Endodermal cell (in vitro differentiated cells): ENCODE measurements at places on chromosomes 13 and 19. TPM values are rescaled to one million over a fixed set of nuclear protein-coding genes. Genes with fewer than 3 reads are reported as not detected.
A peak's percentile ranks its signal among the peaks of the same experiment; 100 is the strongest.

- H3K4me3 ChIP-seq, result no peak overlapping the region
- DNase-seq, result no peak
Measured at GRCh38 chr13:23584275-23584674, 14.1 kb downstream of the TNFRSF19 start.

DNA sequence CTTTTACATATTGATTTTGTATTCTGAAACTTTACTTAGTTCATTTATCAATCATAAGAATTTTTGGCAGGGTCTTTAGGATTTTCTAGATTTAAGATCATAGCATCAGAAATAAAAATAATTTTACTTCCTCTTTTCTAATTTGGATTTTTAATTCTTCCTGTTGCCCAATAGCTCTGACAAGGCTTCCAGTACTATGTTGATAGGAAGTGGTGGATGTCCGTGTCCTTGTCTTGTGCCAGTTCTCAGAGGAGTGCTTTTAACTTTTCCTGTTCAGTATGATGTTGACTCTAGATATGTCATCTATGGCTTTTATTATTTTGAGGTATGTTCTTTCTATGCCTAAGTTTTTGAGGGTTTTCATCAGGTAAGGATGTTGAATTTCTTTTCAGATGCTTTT is 7.7 kb upstream of the KIR2DL4 start:
- no peak overlapping the region for H3K27ac ChIP-seq
- H3K36me3 ChIP-seq, result no peaks in the 10 kb centered on the region
- H3K27me3 ChIP-seq, result no peaks in the 10 kb centered on the region

STAP2 gene
- total RNA-seq, result 13.3 and 15.7 TPM in 2 replicates

DNA sequence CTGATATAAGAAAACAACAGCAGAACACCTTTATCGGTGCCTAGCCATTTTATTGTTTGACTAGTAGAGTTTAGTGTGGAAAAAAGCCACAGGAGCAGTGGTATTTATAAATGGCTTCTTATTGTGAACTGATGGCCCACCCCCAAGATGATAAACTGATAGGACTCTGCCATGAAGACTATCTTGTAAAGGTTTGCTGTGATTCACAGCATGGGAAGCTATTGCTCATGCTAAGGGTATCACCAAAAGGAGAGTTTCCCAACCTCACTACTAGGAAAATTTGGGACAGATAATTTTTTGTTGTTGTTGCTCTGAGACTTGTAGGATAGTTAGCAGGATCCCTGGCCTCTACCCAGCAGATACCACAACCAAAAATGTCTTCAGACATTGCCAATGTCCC is 12.0 kb upstream of the SLC7A1 start:
- no peak overlapping the region for H3K4me3 ChIP-seq
- peaks cover 10% of the 10 kb centered on the region for H3K4me1 ChIP-seq
- no peak for DNase-seq
- no peaks in the 10 kb centered on the region for H3K36me3 ChIP-seq
- no peak overlapping the region for H3K27ac ChIP-seq

- DNase-seq, result no peak
- no peak overlapping the region for H3K4me3 ChIP-seq
- no peaks in the 10 kb centered on the region for H3K36me3 ChIP-seq
- no peak overlapping the region for H3K27ac ChIP-seq
- no peaks in the 10 kb centered on the region for H3K27me3 ChIP-seq
Measured at GRCh38 chr13:98984983-98985382, 7.1 kb upstream of the DOCK9 start.

MYO16 gene
- total RNA-seq, result 0.36 and 0.70 TPM in 2 replicates

MBD3L5 gene
- not detected in 2 replicates for total RNA-seq

PSG11 gene
- not detected in 2 replicates for total RNA-seq

DNA sequence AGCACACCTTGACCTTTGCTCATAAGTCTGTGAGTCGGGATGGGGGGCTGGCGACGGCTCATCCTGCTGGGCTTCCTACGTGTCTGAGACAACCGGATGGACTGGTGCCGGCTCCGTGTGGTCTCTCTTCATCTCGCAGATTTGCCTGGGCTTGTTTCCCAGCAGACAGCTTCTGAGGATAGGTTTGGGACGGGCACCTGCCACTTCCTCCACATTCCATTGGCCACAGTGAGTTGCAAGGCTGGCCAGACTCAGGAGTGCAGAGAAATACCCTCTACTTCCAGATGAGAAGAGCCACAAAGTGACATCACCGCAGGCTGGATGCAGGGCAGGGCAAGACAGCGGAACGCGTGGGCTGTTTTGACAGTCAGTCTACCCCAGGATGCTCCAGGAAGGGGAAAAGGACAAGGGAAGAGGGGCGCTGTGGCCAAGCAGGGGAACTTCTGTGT is 48.1 kb downstream of the IRS2 start:
- DNase-seq, result peak; percentile 38
- no peaks in the 10 kb centered on the region for H3K4me1 ChIP-seq
- no peak overlapping the region for H3K4me3 ChIP-seq
- no peaks in the 10 kb centered on the region for H3K36me3 ChIP-seq

DNA sequence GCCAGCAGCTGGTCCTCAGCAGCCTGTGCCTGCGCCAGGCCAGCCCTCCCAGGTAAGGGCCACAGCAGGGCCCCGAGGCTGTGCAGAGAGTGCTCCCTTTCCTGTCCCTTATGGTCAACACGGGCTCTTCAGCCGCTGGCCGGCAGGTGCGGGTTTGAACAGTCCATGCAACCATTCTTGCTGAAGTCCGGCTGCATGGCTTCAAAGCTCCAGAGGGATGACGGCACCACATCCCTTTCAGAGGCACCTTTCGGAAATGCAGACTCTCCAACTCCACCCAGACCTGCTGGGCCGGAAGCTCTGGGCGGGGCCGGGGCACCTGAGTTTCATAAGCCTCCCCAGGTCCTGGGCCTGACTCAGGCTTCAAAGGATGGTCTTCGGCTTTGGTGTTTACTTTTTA is 81.3 kb downstream of the SPACA7 start:
- no peak overlapping the region for H3K4me3 ChIP-seq

GRCh38 chr19:21947775-21948174 is 63.0 kb downstream of the ZNF208 start:
- DNase-seq, result no peak
- H3K27ac ChIP-seq, result no peak overlapping the region
- no peaks in the 10 kb centered on the region for H3K36me3 ChIP-seq
- no peaks in the 10 kb centered on the region for H3K27me3 ChIP-seq
- H3K4me1 ChIP-seq, result no peaks in the 10 kb centered on the region

DNA sequence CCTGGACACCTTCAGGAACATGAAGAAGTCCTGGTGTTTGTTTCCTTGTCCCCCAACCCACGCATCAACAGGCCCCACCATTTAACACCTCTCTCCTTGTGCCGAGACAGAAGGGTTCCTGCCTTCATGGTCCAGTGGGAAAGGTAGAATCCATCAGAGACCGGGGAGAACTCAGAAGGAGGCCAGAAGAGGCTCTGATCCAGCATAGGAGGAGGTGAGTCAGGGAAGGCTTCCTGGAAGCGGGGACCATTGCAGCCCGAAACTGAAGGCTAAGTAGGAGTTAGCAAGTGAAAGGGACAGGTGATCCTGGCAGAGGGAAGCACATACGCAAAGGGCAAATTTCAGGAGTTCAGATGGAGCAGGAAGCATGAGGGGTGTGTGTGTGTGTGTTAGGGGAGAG is 484 bp downstream of the ICAM3 start:
- H3K27me3 ChIP-seq, result no peaks in the 10 kb centered on the region
- H3K4me1 ChIP-seq, result no peaks in the 10 kb centered on the region
- no peak for DNase-seq
- no peak overlapping the region for H3K4me3 ChIP-seq
- H3K27ac ChIP-seq, result no peak overlapping the region
- no peaks in the 10 kb centered on the region for H3K36me3 ChIP-seq

- no peaks in the 10 kb centered on the region for H3K36me3 ChIP-seq
- H3K27ac ChIP-seq, result no peak overlapping the region
- no peaks in the 10 kb centered on the region for H3K27me3 ChIP-seq
- H3K4me1 ChIP-seq, result no peaks in the 10 kb centered on the region
Measured at GRCh38 chr13:50588491-50589130, 254.9 kb downstream of the DLEU7 start.

DNA sequence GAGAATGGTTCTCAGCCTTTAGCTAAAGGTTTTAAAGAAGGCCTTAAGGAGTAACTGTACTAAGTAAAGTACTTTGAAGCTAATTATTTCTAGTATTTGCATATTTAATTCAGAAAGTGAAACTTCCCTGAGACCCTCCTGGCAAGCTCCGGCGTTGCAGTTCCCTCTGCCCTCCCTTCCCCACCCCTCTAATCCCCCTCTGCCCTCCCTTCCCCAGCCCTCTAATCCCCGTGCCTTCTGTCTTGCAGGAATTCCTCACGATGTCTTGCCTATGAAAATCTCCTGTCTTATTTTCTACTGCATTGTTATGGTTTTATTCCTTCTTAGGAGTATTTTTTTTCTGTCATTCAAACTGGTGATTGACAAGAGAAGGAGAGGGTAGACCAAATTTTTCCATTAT is 236.9 kb downstream of the COL4A1 start:
- no peaks in the 10 kb centered on the region for H3K4me1 ChIP-seq
- H3K4me3 ChIP-seq, result no peak overlapping the region
- H3K27ac ChIP-seq, result no peak overlapping the region
- DNase-seq, result no peak
- no peaks in the 10 kb centered on the region for H3K27me3 ChIP-seq

DNA sequence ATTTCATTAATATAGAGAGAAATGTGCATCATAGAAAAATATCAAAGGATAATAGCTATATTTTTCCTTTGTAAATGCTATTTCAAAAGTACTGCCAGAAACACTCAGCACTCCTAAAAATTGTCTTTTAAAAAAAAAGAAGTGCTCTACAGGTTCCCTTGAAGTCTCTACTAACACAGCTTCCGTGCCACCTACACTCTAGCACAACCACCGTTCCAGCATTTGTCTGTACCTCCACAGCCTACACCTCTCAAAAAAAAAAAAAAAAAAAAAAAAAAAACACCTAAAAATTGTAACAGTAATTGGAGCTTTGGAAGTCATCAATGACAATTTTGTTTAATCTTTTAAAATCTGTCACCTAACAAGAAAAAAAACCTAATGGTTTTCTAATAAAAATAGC is 485.6 kb downstream of the MYO16 start:
- no peaks in the 10 kb centered on the region for H3K27me3 ChIP-seq
- H3K4me1 ChIP-seq, result no peaks in the 10 kb centered on the region
- H3K36me3 ChIP-seq, result no peaks in the 10 kb centered on the region
- H3K4me3 ChIP-seq, result no peak overlapping the region

DNA sequence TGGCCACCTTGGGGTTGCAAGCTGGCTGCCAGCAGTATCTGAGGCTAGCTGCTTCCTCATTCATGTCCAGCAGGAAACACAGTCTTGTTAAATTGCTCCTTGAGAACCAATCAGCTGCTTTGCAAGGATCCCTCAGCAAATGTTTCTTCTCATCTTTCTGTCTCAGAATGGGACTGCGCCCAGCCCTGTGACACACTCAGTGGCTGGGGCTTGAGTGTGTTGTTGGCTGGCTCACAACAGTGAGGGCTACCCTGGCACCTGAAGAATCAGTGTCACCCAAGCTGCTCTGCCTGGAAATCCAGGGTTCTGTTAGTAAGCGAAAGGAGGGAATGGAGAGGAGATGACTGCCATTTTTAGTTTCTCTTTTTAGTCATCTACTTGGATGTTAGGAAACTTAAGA is 317.2 kb downstream of the DCT start:
- H3K27ac ChIP-seq, result no peak overlapping the region
- no peaks in the 10 kb centered on the region for H3K27me3 ChIP-seq
- H3K4me3 ChIP-seq, result no peak overlapping the region
- H3K4me1 ChIP-seq, result no peaks in the 10 kb centered on the region
- H3K36me3 ChIP-seq, result peaks cover 5% of the 10 kb centered on the region

DNA sequence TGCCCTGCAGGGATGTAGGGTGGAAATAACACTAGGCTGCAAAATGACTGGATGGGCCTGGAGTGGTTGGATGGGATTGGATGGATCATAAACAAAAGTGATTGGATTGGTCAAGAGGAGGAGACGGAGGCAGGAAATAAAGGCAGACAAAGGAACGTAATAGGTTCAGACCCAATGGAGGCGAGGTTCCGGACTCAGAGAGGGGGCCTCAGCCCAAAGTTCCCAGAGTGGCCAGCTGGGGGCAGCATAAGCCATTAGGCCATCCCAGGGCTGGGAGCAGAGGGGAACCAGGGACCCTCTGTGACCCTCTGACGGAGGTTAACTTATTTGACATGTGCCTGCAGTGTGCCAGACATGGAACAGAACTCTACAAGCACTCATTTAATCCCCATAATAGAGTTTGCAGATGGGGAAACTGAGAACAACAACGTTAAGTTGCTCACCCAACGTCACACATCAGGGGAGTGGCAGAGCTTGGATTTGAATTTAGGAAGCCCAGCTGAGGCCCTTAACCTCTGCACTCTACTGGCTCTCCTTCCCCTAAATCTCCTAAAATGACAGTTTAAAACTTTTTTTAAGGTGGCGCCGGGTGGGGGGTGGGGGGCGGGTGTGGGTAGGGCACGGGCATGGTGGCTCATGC is 15.3 kb upstream of the MAP1S start:
- no peak overlapping the region for H3K27ac ChIP-seq
- DNase-seq, result peak; percentile 91
- no peaks in the 10 kb centered on the region for H3K36me3 ChIP-seq
- H3K4me1 ChIP-seq, result no peaks in the 10 kb centered on the region
- H3K4me3 ChIP-seq, result no peak overlapping the region

- no peaks in the 10 kb centered on the region for H3K4me1 ChIP-seq
- peak overlapping the region; percentile 96 for H3K4me3 ChIP-seq
- H3K27ac ChIP-seq, result peak overlapping the region; percentile 100
- H3K36me3 ChIP-seq, result peaks cover 14% of the 10 kb centered on the region
Measured at GRCh38 chr19:1590641-1591397, 1.8 kb downstream of the MBD3 start.

DNA sequence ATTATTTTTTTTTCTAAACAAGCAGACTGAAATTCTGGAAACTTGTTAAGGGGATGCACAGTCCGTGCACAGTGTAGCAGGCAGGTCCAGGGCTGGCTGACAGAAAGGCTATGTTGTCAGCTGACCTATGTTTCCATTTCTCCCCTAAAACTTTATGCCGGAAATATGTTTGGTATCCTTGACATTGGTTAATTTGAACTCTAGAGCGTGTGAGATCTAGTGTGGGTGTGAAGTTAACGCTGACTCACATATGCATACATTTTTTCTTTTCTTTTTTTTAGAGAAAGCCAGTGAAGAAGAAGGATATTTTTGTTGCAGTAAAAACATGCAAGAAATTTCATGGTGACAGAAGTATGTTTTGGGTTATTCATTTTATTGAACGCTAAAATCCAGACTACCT is 76.6 kb downstream of the B3GLCT start:
- no peaks in the 10 kb centered on the region for H3K27me3 ChIP-seq
- H3K4me1 ChIP-seq, result no peaks in the 10 kb centered on the region
- H3K36me3 ChIP-seq, result peaks cover 26% of the 10 kb centered on the region
- no peak overlapping the region for H3K27ac ChIP-seq

DNA sequence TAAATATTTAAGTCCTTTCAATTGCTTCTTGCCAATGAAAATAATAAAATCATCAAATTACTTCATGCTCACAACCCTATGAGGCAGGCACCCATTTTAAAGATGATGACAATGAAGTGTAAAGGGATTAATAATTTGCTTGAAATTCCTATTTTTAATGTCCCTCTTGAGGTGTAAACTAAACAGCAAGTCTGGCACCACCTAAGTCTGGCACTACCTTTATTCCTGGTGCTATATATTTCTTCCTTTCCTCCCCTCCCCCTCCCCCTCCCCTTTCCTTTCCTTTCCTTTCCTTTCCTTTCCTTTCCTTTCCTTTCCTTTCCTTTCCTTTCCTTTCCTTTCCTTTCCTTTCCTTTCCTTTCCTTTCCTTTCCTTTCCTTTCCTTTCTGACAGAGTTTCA is 42.2 kb downstream of the FLT1 start:
- H3K27ac ChIP-seq, result no peak overlapping the region
- H3K36me3 ChIP-seq, result no peaks in the 10 kb centered on the region
- no peak overlapping the region for H3K4me3 ChIP-seq
- no peaks in the 10 kb centered on the region for H3K27me3 ChIP-seq
- H3K4me1 ChIP-seq, result no peaks in the 10 kb centered on the region

SMIM44 gene
- not detected in 2 replicates for total RNA-seq
